ENCODE measurements at places on chromosomes 7 and 10.

DNA sequence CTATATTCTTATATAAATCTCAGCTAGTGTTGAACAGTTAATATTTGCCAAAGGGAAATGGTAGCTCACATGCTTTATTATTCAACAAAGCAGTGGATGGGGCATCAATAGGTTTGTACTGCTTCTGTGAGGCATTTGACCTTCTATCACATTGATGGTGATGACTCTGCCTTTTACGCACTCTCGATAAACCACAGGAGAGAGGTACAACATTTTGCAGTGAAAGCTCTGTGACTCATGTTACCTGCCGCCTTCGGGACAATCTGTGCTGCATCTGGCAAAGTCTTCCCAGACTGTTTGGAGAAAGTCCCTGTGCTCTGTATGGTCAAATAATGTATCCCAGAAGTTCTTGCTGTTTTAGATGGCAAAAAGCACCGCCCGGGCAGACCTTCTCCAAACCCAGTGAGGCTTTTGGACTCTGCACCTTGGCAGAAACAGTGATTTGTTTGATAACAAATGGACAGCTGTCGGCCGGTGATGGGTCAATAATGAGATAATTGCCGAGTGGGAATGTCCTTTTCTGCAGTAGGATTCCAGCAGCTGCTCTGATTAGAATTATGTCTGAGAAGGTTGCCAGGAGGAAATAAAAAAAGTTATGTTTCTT is 61.0 kb downstream of the PLPP4 start:
- DNase-seq, result no peak

GRCh38 chr10:61758433-61758832 is 95.7 kb downstream of the CABCOCO1 start:
- no peak for DNase-seq

- DNase-seq, result no peak
These were observed 1.7 kb upstream of the DPYSL4 start for GRCh38 chr10:132184816-132185593.

- no peak for DNase-seq
These were observed 23.1 kb downstream of the SEC31B start for GRCh38 chr10:100496567-100496966.

- no peak for DNase-seq
These were observed 37.1 kb downstream of the POLL start for GRCh38 chr10:101550965-101551364.

DNA sequence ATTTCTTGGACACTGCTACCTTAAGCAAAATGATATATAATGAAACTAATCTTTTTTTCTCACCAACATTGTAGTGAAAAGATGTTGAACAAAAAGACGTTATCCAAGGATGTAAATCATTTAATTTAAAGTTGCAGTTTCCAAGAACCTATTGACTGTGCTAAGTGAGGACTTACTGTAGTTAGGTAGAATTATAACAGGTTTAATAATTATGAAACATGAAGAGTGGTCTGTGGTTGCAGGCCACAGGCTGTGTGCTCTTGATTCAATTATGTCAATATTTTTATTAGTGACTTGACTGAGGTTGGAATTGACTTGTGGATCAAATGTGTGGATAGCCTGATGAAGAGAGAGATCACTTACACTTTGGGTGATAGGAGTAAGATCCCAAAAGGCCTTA is 478.1 kb downstream of the AUTS2 start:
- no peak for DNase-seq

DNA sequence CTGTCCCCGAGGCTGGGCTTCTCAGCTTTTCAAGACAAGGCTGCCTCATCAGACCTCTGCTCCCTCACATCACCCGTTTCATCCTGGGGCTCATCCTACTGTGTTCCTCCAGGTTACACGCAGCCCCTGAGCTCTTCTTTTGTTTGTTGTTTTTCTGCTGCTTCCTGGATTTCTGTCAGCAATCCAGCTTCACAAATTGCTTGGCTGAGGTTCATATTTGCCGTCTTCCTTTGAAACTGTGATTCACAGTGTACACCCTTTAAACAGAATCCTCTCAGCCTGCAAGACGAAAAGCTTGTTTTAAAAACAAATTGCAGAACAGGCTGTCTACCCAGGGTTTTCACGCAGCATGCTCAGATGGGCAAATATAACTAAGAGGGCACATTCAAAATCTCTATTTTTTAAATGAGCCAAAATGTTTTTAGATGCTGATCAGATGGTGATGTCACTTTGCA is 39.1 kb upstream of the PARD3 start:
- no peak for DNase-seq

- DNase-seq, result no peak
These were observed 96.5 kb upstream of the MACROH2A2 start for GRCh38 chr10:69955897-69956740.

- DNase-seq, result peak; percentile 55
These were observed 15.1 kb upstream of the GPR15LG start for GRCh38 chr10:84158550-84158949.

- DNase-seq, result no peak
These were observed 80.7 kb upstream of the RPA3 start for GRCh38 chr7:7799138-7799537.

GRCh38 chr10:30241422-30242110 is 107.5 kb downstream of the MTPAP start:
- no peak for DNase-seq

DNA sequence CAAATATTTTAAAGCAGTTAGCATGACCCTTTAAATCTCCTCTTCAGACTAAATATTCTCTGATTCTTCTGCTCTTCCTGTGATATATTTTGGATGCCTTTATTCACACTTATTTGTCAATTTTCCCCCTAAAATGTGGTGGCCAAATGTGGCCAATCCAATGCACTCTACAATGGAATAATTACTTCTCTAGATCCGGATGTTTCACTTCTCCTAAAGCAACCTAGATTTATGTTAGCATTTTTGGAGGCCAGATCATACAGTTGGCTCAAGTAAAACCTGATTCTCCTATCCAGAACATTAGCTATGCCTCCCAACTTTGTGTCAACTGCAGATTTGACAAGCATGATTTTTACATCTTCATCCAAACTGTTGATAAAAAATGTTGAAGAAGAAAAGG is 153.7 kb downstream of the CREB5 start:
- no peak for DNase-seq

- DNase-seq, result no peak
These were observed 257.8 kb upstream of the GNAI1 start for GRCh38 chr7:79876848-79877252.

- DNase-seq, result no peak
These were observed 42.6 kb downstream of the KIF20B start for GRCh38 chr10:89744026-89744425.

- DNase-seq, result no peak
These were observed 305.8 kb upstream of the NEBL start for GRCh38 chr10:21202776-21203462.

GRCh38 chr7:80018941-80019808 is 115.5 kb upstream of the GNAI1 start:
- no peak for DNase-seq

DNA sequence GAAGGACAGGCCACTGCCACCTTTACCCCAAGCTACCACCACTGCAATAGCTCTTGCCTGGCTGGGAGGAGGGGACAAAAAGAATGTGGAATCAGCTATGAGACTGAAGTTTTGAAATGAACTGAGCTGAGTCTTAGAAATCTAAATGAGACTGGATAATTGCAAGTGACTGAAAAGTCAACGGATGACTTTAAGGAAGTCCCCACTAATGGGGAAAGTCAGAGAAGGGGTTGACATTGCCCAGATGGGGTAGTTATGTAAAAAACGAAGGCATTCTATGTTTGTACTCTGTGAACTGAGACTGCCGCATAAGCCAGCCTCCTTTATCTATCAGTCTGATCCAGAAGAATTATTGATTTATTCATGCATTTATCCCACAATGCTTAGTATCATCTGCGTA is 67.2 kb downstream of the RBM20 start:
- DNase-seq, result no peak

DNA sequence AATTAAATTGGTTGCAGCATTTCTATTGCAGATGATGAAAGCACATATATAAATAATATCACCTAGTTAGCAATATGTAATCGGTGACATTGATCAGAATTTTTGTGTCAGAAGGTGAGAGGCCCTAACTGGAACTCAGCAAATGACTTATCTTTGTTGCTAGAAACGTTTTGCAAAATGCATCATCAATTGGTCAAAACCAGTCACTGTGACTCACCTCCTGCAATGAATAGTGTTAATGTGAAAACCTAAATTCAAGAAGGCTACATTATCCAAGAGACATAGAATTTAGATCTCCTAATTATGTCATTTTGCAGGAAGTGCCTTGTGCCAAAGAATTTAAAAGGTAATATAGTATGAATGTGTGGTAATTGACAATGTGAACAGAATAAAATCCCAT is 9.8 kb upstream of the PNLIPRP3 start:
- DNase-seq, result no peak

DNA sequence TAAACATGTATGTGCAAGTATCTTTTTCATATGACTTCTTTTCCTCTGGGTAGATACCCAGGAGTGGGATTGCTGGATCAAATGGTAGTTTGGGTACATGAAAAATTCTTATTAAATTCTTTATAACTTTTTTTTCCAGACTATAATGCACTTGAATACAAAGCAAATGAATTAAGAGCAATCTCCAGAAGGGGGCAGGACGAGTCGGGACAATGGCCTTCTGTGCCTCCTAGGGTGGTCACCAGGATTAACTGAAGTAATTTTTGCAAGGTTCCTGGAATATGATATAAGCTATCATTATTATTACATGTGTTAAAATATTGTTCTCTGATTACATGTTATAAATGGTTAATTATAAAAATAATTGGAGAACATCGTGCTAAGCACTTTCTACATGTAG is 127.2 kb downstream of the PPP1R17 start:
- no peak for DNase-seq

DNA sequence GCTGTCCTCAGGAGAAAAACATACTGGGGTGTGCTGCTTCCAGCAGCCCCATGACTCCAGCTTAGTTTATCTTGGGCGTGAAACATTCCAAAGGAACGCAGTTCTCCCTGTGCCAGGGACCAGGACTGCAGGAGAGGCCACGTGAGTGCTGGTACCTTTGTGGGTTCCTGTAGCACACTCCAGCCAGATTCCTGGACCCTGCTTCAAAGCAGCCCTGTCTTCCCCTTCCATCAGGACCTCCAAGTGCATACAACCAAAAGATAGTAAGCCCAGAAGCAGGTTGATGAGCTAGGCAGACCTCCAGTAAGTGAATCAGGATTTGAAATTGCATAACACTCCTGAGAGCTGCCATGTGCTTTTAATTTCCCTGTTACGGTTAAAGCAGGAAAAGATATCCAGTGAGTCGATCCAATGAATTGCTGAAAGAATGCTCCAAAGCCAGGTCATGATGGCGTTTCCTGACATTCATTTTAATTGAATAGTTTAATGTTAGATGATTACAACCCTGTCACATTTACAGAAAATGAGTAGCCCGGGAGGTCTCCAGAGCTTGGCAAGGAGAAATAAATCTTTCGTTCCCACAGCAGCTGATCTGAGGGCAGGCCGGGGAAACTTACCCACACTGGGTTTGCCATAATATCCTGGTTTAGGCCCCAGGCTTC is 38.9 kb upstream of the CPXM2 start:
- no peak for DNase-seq

DNA sequence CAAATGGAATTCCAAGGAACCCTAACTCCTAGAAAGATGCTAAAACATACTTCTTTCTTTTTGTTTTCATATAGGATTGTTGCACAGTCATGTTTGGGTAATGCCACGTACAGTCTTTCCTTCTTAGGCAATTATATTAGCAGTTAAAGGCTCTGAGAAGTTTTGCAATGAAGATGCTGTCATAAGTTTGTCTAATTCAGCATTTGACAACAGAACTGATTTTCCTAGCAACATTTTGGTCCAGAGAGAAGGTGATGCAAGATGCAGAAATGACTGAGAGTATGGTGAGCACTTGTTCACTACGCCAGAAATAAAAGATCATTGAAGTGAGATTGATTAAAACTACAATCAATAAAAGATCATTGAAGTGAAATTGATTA is 184.0 kb upstream of the PLXNA4 start:
- DNase-seq, result no peak

- DNase-seq, result peak; percentile 68
These were observed 69.4 kb downstream of the ARMH3 start for GRCh38 chr10:101986624-101986971.

DNA sequence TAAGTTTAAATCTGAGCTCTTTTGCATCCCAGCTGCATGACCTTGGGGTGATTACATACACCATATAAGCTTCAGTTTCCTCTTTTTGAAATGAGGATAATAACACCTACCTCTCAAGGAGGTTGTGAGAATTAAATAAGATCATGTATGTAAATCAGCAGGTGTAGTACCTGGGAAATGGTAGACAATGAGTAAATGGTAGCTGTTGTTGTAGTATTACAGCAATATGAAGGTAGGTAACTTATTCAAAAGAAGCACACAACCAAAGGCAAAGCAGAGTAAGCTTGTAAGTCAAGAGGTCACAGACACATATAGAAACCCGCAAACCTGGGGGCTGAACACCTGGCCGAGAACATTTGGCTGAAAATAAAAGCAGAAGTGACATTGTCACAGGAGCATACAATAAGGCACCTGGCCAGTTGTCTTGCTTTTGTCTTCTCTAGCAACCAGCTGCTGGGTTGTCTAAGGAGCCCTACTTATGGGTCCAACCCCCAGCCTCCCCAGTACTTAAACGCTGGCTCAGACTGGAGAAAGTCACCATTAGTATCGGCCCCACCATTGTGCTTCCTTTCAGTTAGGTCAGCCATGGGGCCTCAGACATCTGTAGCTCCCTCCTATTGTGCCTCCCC is 203.6 kb upstream of the MKLN1 start:
- DNase-seq, result no peak

GRCh38 chr10:129809431-129809830 is 154.6 kb downstream of the EBF3 start:
- DNase-seq, result no peak

GRCh38 chr10:128527711-128528110 is 401.5 kb upstream of the MKI67 start:
- no peak for DNase-seq

DNA sequence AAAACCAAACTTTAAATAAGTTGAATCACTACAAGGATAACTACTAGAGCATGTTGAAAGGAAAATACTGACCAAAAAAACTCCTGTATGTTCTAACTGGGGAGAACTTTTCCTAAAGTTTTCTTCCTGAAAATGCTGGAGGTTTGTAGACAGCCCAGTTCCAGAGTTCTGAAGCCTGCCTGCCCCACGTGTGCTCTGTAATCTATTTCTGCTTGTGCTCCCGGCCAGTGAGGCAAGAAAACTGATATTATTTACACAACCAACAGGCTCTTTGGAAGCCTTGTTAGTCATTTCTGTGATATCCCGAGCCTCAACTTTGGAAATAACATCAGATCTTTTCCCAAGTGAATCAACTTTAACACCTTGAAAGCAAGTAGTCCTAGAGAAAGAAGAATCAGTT is 46.7 kb downstream of the ZFAND4 start:
- DNase-seq, result no peak

DNA sequence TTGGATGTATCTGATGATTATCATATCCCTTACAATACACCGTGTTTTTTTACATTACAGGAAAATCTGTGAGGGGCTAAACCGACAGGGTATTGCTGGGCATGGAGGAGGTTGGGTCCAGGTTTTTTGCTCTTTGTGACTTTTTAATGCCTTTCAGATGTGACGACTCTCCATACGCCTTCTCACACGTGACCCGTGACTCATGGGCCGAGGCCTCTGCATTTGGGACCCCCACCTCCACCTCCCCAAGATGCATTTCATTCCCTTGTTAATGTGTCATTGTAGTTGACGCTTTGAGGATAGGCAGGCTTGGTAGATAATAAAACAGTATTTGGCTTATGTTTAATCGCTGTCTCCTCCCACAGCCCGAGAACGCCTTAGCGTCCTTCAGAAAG is 95.3 kb downstream of the CUX1 start:
- no peak for DNase-seq
